ENCODE measurements at places on chromosomes 1 and 21.

DNA sequence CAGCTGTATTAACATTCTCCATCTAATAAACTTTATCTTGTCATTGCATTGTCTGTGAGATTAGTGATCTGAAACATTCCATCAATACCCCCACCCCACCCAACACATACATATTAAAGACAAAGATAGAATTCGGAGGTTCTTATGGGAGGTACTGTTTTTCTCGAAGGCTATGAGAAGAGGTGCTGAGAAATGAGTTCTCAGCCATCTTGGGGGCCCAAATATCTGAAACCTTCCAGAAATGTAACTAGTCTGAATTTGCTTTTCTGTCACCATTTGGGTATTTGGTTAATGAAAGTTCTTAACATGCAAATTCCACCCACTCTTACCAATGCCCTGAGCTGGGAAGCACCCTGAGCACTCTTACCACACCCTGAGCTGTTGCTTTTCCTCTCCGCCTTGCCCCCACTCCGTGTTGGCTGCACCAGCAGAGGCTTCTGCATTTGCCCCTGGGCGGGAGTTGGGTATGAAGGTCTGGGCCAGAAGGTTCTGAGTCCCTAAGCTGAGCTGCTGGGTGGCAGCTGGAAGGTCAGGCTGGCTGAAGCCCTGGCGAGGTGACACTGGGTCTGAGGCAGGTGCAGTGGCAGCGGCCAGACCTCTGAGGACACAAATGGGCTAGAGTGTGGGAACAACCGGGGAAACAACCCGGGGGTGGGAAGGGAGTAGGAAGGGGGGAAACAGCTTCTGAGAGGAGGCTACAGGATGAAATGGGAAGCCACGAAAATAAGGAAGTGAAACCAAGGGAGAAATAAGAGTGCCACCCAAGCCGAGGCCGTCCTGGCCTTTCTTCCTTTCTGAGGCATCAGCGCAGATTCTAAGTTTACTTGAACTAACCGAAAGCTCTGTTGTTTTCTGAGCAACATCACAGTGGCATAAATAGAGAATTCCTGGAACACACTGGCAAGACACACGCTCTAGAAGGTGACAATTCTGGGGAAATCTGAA lies 26.3 kb upstream of the IER5 start:
- DNase-seq, result no peak

DNA sequence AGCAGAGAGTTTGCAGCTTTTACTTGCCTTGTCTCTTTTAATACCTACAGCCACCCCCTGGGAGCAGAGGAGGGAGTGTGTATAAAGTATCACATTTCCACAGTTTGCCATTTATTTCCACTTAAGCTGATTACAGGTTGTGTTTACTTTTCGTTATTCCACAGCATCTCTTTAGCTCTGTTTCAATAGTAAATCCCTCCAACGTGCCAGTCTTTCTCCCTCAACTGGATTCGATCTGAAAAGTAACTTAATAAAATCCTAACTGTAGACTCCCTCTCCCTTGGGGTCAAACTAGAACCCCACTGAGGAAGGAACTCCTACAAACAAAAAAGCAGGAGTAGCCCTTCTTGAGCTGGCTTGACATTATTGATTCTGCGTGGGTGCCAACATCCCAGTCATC lies 3.1 kb upstream of the FCGR2A start:
- no peak for DNase-seq

DNA sequence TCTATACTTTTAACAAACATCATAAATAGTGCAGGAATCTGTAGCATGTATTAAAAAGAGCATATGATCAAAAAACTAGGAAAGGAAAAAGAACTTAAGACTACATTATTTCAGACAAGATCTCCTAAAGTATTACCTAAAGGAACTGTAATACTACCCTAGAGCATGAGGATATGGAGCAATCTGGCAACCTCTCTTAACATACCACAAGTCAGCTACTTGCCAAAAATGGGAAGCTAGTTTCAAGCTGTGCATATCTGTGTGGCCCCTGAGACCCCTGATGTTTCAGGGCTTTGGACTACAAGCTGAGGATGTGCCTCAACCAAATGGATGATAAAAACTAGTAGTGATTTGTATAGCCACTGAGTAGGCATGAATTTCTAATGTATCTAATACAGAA lies 525.6 kb downstream of the PTBP2 start:
- no peak for DNase-seq

- no peak for DNase-seq
Measured at GRCh38 chr1:248825136-248825535, 579 bp downstream of the SH3BP5L start.

DNA sequence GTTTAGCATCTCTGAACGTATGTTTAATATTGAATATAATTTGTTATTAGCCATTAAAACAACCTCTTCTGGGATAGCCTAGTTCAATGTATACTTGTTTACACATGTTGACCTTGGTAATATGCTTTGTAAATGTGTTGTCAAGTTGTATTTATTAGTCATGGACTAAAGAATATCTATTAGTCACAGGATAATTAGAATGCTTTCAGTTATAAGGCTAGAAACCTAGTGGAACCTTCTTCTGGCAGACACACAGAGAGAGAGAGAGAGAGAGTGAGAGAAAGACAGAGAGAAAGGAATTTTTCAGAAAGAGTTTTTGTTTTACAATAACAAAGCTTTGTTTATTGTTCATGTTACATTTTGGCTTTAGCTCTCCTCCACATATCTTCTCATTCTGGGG lies 181.1 kb upstream of the APP start:
- no peak for DNase-seq

DNA sequence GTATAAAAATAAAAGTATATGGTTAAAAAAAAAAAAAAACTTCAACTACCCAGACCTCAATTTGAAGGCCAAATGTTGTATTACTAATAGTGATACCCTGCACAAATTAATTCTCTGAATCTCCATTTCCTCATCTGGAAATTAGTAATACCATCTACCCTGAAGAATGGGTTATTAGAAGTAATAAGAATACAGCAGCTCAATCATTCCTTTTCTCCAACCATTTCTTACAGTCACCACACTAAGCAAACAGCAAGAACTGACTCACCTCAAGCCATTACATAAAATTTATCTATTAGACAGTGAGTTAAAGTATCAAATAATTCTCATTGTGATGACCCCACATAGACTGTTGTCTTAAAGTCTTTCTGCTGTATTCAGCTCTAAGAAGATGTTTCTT lies 39.6 kb downstream of the RERE start:
- no peak for DNase-seq

DNA sequence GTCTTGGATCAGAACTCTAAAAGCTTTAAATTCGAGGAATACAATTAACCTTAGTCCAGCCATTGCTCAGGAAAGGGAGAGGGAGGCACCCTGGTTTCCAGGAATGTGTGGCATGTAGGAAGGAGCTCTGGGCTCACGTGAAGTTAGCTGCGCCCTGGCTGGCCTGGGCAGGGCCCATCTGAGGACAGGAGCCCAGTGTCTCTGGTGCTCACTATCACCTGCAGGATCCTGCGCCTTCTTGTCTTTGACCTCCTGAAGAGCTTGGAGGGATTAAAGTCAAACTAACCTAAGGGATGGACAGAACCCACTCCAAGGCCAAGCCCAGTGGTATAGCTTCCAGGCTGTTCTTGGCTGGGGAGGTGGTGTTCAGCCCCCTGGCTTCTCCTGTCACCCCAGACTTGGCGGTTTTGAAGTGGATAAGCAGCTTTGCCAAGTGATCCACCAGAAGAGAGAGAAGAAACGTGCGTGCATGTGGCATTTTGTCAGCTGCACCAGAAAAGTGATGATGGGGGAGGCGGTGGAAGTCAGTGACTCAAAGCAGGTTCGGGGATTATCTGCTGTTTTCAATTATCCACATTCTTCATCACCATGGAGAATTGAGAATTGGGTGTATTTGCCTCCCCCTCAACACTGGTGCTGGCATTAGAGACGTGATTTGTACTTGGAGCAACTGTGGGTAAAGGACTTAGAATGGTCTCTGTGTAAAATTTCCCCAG lies 11.9 kb upstream of the KCNN3 start:
- DNase-seq, result no peak

DNA sequence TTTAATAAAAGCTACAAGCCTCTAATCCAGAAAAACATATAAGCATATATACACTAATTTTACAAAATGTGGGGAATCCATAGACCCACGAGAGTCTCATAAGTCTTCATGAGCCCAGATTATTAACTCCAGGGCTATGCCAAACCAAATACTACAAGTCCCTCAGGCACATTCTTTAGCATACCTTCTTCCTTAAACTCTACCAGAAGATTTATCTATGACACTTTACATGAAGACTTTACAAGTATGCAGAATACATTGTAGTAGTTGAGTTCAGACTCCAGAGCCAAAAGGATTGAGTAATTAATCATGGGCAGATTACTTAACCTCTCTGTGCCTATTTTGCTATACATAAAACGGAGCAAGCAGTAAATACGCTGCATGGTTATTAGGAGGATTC lies 793.7 kb upstream of the ADGRL2 start:
- DNase-seq, result no peak

DNA sequence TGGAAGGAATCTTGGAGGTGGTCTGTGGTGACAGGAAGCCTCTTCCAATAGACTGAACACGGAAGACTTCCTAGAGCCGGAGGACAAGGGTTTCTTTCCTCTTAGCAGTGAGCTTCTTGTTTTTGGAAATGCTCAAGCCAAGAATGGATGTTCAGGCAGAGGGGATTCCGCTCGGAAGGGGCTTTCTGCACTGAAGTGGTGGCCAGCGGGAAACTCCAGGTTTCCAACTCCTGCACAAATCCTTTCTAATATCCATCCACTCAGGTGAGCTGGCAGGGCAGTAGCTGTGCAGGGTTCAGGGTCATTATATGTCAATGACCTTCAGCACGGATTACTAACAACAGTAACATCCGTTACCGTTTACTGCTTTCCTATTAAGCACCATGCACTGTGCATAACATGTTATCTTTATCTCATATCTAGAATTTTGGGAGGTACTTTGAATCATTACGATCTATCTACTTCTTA lies 573 bp upstream of the CPT2 start:
- DNase-seq, result no peak

GRCh38 chr1:118325550-118326225 lies 140.7 kb upstream of the SPAG17 start:
- no peak for DNase-seq

GRCh38 chr1:82689217-82689616 lies 888.5 kb downstream of the ADGRL2 start:
- no peak for DNase-seq

DNA sequence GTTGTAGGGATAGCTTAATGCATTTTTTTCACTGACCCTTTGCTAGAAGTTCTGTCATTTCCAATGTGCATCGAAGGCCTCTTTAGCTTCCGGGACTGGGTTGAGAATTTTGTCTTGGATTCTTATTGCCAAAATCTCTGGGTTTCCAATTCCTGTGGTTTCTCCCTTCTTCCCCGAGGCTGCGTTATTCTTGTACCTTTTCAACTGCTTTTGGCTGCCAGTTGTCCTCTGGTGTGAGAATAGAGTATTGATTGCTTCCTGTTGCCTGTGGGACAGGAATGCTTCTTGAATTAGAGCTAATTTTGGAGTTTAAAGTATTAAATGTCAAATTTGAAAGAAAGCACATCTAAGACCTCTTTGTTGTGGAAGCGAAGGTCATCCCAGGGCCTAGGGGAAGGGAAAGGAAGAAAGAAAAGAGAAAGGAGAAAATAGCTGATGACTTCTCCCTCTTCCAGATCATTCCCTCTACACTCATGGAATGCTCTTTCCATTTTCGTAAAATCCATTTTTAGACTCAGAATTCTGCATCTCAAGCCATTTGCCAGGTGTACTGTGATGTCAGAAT lies 21.1 kb downstream of the HUNK start:
- DNase-seq, result no peak

GRCh38 chr21:40976198-40977109 lies 129.5 kb upstream of the DSCAM start:
- DNase-seq, result no peak

- no peak for DNase-seq
Measured at GRCh38 chr1:51526248-51526647, 7.2 kb upstream of the EPS15 start.

- no peak for DNase-seq
Measured at GRCh38 chr1:193905288-193906085, 719.1 kb upstream of the B3GALT2 start.

DNA sequence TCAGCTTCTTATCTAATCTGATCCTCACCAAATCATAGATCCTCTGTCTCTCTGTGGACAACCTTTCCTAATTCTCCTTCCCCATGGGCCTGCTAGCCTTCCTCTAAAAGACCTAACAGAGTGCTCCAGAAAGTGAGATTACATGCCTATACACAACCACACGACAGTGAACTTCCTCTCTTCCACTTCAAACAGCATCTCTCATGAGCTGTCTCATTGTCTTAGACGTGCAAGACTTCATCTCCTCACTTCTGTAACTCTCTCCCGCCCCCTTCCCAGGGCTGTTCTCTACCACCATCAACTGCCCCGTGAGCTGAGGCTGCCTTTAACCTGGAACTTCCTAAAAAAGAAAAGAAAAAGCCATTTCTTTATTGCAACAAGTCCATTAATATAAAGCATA lies 14.1 kb upstream of the A3GALT2 start:
- DNase-seq, result no peak

DNA sequence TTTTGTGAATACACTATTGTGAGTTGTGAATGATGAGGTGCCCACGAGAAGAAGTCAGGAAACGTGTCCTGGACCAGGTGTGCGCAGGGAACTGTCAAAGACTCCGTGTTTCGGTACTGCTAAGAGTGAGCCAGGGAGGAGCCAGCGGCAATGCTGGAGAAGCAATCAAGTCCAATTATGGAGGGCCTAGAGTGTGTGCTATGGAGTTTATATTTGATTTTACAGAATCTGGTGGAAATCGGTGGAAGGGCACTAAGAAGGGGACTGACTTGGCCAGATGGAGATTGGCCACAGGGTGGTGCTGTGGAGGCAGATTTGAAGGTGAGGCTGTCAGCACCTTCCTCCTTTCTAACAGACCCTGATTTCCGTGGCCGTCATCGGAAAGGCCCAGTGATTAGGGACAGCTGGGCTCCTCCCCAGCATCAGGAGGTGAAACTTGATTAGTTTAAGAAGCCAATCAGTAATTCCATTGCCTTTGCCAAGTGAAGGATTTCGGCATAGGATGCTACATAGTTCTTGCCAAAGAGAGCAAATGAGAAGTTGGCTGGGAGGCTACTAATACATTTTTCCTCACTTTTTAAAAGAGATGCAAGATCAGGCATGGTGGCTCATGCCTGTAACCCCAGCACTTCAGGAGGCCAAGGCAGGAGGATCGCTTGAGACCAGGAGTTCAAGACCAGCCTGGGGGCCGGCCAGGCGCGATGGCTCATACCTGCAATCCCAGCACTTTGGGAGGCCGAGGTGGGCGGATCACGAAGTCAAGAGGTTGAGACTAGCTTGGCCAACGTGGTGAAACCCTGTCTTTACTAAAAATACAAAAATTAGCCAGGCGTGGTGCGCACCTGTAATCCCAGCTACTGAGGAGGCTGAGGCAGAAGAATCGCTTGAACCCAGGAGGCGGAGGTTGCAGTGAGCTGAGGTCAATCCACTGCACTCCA lies 7.0 kb downstream of the PTCH2 start:
- DNase-seq, result no peak

- DNase-seq, result no peak
Measured at GRCh38 chr1:20480243-20480944, 5.6 kb downstream of the CAMK2N1 start.

GRCh38 chr21:45970674-45971615 lies 10.6 kb upstream of the COL6A1 start:
- peak; percentile 79 for DNase-seq

Data from type B pancreatic cell (in vitro differentiated cells).